AG09319 (cell line): ENCODE measurements at places on chromosomes 12 and 14.
A peak's percentile ranks its signal among the peaks of the same experiment; 100 is the strongest.

GRCh38 chr14:73878436-73878835 lies 8.2 kb upstream of the ZNF410 start:
- no peak for DNase-seq

- no peak for DNase-seq
Measured at GRCh38 chr12:20507711-20508110, 139.4 kb downstream of the PDE3A start.

GRCh38 chr14:75982266-75983018 lies 647 bp upstream of the TGFB3 start:
- peak; percentile 61 for DNase-seq

DNA sequence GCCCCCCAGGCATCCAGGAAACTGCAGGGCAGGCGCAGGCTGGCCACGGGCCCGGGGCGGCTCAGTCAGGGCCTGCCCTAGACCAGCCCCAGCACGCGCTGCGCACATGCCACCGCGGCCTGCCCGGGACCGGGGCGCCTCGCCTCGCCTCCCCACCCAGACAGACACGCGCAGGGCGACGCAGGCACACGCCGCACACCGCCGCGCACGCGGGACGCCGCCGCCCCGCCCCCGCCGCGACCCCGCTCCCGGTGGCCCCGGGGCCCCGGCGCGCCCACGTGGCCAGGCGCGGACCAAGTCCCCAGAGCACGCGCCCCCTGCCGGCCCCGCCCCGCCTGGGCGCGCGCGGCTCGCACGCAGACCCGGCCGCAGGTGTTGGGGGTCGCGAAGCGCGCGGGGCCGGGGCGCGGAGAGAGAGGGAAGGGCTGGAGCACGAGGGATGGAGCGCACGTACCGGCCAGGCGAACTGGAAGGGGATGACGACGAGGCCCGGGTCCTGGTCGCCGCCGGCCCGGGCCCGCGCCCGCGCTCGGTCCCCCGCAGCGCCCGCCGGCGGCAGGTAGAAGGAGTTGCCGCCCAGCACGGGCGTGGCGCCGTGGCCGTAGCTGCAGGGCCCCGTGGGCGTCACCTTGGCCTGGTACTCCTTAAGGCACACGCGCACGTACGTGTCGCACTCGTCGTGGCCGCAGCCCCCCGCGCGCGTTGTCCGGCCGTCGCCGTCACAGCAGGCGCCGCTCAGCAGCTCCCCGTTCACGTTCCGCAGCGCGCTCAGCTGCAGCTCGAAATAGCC lies 1.1 kb downstream of the JAG2 start:
- DNase-seq, result no peak

DNA sequence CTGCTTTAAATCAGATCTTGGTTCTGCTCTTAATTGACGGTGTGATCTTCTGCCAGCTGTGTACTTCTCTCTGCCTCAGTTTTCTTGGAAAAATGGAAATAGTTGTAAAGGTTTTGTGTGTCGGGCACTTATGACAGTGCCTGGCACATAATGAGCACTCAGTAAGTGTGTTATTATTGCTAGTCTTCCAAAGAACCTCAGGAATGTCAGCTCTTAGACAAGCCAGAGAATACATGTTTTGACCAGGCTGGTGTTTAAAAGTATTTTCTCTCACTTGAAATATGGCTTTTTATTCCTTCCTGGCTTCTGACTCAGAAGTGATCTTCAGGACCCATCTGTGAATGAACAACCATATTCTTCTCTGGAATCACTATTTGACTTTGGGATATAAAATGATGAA lies 304.1 kb downstream of the SNAPC1 start:
- no peak for DNase-seq

GRCh38 chr12:60394665-60395064 lies 798.8 kb downstream of the SLC16A7 start:
- peak; percentile 2 for DNase-seq
